ENCODE measurements at places on chromosomes 4 and X.

DNA sequence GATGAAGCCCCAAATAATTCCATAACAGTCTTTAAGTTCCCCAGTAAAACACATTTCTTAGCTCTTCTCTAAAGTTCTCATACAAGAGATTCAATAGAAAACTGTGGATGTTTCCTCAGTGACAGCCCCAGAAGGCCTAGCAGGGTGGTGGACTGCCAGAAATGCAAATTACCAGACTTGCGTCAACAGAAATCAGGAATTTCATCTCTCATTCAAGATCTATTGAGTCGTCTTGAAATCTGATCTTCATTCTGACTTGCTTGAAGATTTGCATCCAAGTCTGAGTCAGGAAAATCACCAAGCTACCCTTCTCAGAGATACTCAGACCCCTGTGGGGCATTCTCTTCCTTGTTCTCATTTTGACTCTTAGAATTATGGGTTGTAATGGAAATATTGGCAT lies 68.9 kb upstream of the NDP start:
- no peak for DNase-seq

DNA sequence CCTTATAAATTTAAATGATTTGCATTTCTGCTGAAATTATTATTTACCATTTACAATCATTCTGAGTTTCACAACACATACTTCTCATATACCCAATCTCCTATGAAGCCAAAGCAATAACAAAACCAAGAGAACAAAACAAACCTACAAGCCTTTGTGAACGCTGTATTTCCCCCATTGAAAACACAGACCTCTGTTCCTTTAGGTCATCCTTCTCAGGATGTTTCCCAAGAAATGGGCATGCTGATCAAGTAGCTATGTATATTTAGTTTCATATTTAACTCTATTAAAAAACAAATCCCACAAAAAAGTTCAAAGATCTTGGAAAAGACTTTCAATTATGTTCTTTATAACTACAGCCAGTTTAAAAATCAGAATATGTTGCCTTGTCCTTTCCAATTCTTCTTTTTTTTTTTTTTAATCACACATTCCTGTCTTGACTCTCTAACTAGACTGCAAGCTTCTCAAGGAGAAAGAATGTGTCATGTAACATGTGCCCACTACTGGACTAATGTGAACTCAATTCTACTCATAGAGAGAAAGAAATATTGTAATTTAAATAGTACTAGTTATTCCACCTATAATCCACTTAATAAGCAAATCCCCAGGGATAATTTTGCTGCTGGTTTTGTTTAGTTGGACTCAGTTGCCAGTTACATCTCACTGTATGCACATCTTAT lies 84.3 kb upstream of the PRSS48 start:
- no peak for DNase-seq

- DNase-seq: no peak
Measured at GRCh38 chrX:12469296-12469695, 321.9 kb upstream of the PRPS2 start.

- DNase-seq: no peak
Measured at GRCh38 chrX:31236231-31236630, 164.4 kb upstream of the FTHL17 start.

GRCh38 chrX:130645955-130646583 lies 244.3 kb downstream of the RBMX2 start:
- no peak for DNase-seq

DNA sequence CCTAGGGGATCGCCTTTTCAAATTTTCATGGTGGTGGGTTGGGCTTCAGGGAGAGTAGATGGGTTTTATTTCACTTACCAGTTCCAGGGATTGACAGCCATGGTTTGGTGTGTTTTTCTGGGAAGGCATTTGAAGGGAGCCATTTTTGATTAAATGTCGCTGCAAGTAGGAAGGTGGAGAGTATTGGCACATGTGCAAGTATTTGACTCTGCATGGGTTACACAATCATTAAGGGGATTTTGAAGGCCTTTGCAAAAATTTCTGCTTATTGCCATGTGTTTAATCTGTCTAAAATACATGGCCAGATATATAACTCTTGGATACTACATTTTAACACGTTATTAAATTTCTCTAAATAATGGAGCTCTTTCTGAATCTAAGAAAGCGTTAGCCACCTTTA lies 55.1 kb downstream of the GPAT3 start:
- no peak for DNase-seq

DNA sequence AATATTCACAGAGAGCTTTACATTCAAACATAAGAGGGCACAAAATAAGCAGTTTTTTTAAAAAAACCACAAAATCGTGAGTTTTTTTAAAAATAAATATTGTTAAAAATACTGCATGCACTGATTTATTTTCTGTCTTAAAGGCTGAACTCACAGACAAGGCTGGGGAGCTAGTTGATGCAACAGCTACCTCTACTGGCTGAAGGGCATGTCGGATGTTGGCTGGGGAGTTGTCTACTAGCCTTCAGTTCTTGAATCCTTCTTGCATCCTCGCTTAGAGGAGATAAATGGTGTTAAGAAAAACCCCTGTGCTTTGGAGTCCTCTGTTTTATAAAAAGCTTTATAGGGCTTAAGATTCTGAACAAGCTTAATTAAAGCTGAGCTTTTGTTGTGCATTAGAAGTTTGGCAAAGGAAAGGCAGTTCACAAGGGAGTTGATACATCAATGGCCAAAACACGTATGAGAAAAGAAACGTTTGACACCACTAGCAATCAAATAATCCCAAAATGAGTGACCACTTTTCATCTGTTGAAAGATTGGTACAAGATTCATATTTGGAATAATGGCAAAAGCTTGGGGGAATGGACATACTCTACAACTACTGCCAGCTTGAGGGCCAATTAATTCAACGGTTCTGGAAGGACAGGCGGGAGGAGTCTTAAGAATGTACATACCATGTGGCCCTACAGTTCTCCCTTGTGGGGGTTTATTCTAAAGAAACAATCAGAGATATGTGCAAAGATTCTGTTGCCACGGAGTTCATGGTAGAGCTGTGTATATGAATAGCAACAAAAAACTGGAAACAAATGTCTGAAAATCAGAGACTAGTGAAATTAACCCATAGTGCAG lies 94.7 kb downstream of the SEL1L3 start:
- DNase-seq: no peak

GRCh38 chrX:1325515-1326116 lies 11.0 kb upstream of the IL3RA start:
- no peak for DNase-seq

DNA sequence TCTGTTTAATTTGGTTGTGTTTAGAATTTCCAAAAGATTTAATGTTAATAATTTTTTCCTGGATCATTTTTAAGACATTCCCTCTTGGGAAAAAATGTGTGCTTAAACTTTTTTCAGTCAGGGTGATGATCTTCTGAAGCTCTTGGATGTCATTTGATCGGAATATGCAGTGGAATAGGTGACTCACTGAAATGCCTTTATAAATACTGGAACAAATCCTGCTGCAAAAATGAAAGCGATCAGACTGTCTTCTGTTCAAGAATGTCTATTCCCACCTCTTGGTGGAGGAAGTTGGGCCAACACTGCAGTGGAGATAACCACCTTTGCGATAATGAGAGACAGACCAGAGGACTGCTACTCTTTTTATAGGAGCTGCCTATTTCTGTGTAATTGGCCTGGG lies 46.7 kb downstream of the LARP1B start:
- DNase-seq: no peak

DNA sequence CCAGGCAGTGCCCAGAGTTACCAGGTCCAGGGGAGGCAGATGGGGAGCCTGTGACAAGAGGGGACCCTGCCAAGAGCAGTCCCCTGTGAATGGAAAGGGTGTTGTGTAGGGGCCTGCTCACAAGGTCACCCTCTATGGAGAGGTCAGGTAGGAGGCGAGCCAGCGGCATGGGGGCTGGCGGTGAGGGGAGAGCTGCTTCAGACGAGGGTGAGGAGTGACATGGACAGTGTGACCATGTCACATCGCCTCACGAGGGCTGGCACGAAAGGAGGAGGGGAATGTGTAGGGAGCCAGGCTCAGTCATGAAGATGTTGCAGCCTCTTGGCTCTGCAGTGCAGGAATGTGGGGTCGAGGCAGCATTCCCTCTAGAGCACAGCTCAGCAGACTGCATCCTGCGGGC lies 29.6 kb downstream of the CLCN4 start:
- DNase-seq: no peak

GRCh38 chr4:108107101-108107500 lies 61.6 kb downstream of the LEF1 start:
- DNase-seq: no peak

- no peak for DNase-seq
Measured at GRCh38 chr4:41390661-41391060, 133.9 kb downstream of the UCHL1 start.

GRCh38 chr4:31360786-31361185 lies 640.6 kb downstream of the PCDH7 start:
- DNase-seq: no peak

DNA sequence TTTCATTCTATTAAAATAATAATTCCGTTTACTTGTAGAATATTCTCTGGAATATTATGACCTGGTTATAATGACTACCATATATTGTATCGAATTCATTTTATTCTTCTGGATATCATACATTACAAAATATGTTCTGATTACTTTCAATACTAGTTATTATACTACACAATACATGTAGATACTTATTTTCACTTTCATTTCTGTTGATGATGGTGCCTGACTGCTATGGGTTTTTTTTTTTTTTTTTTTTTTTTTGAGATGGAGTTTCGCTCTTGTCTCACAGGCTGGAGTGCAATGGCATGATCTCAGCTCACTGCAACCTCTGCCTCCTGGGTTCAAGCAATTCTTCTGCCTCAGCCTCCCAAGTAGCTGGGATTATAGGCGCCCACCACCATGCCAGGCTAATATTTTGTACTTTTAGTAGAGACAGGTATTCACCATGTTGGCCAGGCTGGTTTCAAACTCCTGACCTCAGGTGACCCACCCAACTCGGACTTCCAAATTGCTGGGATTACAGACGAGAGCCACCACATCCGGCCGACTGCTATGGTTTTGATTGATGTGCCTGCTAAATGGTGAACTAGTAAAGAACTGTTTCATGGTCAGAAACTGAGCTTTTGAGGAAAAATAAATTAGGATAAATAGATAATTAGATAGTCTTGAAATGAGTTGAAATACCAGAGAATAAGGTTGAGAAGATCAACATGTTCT lies 39.5 kb downstream of the PCDH10 start:
- no peak for DNase-seq

- DNase-seq: no peak
Measured at GRCh38 chr4:89617317-89617716, 219.6 kb downstream of the SNCA start.

DNA sequence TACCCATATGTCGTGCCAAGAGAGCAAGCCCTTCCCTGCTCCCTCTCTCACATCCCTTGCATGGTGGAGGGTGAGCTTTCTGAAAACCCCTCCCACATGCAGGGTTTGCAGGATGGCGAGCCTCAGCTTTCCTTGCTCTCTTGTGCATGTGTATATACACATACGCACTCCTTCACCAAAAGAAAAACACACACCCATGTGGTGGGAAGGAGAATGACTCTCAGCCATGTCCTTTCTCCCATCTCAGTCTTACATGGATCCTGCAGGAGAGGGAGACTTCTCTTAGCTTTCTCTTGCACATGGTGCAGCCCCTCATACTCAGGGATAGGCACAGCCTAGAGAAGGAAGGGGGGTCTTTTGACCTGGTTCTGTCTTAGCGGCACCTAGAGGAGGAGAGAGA lies 81.1 kb downstream of the CLCN5 start:
- no peak for DNase-seq

DNA sequence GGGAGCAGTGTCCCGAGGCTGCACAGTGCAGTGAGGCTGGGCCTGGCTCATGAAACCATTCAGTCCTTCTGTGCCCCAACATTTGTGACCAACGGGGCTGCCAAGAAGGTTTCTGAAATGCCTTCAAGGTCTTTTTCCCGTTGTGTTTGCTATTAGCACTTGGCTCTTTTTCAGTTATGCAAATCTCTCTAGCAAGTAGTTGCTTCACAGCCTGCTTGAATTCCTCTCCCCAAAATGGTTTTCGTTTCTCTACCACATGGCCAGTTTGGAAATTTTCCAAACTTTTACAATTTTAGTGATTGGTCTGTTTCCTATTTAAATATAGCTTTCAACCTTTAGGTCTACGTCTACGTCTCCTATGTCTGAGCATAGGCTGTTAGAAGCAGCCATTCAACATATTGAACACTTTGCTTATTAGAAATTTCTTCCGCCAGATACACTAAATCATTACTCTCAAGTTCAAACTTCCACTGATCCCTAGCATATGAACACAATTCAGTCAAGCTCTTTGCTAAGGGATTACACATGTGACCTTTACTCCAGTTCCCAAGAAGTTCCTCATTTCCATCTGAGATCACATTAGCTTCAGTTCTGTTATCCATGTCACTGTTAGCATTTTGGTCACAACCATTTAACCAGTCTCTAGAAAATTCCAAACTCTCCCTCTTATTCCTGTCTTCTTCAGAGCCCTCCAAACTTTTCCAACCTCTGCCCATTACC lies 901.8 kb downstream of the GLUD2 start:
- DNase-seq: no peak

DNA sequence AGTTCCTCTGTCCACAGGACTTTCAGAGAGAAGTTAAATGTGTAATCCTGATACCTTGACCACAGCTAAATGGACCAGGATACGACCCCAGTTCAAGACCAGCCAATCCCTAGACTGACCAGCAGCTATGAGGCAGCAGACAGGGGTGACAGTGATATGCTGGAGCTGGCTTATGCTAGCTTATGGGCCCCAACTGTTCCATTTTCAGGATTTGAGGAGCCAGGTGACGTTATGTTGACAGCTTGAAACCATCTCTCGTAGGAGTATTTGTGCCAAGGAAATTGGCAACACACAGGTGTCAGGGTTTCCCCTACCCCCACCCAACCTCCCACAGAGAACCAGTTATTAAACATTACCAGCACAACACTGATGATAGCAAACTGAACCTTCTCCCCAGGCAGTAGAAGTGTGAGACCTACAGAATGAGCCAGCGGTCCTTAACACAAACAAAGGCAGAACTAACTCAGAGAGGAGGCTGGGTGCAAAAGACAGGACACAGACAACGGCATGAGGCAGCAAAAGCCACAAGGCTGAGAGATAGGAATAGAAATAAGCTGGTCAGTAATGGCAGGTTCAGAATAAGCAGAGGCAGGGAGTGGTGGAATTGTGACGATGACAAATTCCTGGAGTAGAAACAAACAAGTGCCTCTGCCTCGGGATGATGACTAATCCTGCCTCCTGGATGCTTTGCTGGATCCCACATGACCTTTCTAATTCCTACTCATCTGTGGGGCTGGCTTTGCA lies 85.6 kb upstream of the CPEB2 start:
- no peak for DNase-seq

- DNase-seq: no peak
Measured at GRCh38 chr4:33187035-33187434, 2466.9 kb downstream of the PCDH7 start.

DNA sequence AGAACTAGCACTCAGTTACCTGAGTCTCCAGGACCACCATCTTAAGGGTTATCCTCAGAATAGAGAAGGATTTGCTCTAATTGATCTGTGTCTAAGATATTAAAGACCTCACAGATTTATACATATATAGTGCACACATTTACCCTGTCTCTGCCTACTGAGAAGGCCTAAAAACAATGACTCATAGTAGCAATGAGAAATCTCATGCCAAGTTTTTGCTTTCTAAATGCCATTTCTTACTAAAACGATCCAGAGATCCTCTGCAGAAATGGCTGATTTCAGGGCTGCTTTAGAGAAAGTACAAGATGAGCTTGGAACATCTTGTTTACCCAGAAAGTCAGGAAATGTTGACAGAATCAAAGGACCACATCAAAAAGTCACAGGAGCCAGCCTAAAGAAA lies 79.1 kb upstream of the INPP4B start:
- DNase-seq: no peak

Measured in T-helper 1 cell (primary cell).